HS-27A (cell line): ENCODE measurements at places on chromosomes 7 and 10.

DNA sequence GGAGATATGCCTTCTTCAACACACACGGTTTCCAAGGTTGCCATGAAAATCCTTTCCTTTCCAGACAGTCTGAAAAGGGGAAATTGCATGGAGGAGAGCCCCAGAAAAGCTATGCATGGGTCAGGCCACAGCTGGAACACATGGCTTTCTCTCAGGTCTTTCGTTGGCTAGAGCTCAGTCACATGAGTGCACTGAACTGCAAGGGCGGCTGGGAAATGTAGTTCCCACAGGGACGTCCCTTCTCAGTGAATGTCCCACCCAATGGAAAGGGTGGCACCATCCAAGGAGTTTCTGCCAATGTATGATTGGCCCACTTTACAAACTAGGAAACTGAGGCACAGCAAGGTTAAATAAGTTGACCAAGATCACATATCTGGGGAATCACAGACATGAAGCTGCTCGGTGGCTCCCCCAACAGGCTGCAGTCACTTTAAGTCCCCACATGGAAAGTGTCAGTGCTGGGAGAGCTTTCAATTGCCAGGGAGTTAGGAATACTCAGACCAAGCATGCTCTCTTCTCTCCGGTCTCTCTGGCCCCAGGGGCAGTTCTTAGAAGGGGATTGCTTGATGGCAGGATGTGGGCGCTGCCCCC, 571.3 kb downstream of the GLRX3 start:
- DNase-seq, result no peak

GRCh38 chr10:3357737-3358136, 185.2 kb upstream of the PITRM1 start:
- DNase-seq, result no peak

- DNase-seq, result no peak
Measured at GRCh38 chr10:128812000-128812399, 655.0 kb upstream of the MGMT start.

- DNase-seq, result no peak
Measured at GRCh38 chr7:135213831-135214230, 2.5 kb upstream of the WDR91 start.

DNA sequence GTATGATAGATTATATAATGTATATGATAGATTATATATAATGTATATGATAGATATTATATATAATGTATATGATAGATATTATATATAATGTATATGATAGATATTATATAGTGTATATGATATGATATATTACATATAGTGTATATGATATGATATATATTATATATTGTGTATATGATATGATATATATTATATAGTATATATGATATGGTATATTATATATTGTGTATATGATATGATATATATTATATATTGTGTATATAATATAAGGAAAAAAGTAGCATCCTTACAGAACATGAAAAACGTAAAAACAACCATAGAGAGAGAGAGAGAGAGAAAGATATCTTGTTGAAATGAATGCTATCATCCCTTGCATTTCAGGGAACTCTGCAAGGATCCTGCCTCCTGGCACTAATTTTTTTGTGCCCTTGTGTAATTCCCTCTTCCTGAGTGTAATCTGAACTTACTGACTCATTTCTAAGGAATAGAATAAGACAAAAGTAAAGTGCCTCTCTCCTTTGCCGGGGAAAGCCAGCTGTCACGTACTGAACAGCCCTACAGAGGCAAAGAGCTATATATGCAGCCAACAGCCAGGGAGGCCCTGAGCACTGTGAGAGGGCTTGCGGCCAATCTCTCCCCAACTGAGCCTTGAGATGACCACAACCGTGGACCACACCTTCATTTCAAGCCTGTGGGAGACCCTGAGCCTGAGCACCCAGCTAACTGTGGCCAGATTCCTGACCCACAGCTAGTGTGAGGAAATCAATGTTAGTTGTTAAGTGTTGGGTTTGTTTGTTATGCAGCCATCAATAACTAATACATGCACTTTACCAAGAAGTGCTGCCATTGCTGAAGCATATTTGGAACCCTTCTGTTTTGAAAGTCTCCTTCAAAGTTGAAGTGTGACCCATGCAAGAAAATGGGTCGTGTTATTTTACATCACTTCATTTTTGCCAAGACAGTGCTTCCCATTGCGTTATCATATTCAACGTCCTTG, 61.1 kb upstream of the EZH2 start:
- no peak for DNase-seq

- DNase-seq, result no peak
Measured at GRCh38 chr7:27112955-27113949, 10.8 kb upstream of the HOXA2 start.

DNA sequence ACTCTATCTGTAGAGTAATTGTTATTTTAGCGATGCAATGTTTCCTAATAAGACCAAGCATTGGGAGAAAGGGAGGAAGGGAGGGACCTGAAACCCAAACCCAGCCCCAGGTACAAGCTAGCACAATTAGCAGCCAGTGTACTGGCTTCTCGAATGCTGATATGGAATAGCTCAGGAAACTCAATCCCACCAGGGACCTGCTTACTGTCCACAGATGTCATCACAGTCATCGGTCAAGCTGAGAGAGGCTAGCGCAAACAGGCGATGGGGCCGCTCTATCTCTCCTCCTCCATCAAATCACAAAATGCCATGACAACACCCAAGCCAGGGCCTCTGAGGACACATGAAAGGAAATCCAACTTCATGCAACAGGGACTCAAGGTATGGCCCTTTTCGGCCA, 192.1 kb downstream of the KCNMA1 start:
- no peak for DNase-seq

DNA sequence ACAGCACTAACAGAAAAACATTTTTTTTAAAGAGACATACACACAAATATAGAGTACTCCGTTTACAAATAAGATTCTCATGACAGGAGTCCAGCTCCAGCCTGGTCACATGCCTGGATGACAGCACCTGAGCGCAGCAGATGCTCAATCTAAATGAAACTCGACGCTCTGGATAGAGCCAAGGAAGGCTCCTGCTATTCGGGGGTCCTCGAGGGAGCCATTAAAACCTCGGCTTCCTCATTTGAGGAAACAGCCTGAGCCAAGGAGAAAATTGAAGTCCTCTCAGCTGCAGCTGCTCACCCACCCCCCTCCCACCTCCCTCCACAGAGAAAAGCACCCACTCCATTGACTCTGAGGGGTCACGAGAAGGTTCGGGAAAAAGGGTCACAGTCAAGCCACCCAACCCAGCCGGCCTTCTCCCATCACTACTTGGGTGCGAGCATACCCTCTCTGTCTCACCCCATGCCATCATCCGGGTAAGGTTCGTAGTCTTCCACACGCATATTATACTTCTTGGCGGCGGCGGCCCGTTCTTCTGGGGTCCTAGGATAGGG, 673 bp downstream of the NDUFB8 start:
- DNase-seq, result no peak

GRCh38 chr10:70745555-70745954, 39.6 kb downstream of the TBATA start:
- DNase-seq, result no peak

GRCh38 chr7:12244129-12244528, 33.0 kb downstream of the TMEM106B start:
- DNase-seq, result no peak

DNA sequence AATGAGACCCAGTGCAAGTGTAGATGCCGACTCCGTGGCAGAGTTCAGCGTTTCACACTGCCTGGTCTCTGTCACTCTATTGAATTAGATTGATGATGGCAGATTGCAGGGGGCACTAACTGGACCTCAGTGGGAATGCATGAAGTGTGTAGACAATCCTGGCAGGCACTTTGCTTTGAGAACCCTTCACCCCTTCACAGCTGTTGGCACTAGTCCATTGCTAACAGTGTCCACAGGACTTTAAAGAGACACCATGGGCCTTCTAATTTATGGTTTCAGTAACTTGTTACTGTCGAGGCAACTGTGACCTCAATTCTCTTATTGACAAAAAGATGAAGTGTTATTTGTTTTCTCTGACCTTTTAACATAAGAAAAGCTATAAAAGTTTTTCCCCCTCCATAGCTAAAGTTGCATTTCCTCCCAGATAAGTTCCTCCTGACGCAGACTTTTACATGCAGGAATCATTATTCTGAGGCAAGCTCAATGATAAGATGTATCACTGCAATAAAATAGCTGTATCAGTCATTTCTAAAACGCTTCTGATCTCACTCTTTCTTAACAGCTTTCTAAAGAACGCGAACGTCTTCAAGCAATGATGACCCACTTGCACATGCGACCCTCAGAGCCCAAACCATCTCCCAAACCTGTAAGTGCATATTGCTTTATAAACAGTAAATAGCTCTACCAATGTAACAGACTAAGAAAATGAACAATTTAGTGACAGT, 238.9 kb downstream of the FOXP2 start:
- no peak for DNase-seq
